ENCODE measurements at places on chromosomes 1 and 21.

- DNase-seq = no peak
Observed at GRCh38 chr1:7580923-7581753, 190.0 kb upstream of the VAMP3 start.

DNA sequence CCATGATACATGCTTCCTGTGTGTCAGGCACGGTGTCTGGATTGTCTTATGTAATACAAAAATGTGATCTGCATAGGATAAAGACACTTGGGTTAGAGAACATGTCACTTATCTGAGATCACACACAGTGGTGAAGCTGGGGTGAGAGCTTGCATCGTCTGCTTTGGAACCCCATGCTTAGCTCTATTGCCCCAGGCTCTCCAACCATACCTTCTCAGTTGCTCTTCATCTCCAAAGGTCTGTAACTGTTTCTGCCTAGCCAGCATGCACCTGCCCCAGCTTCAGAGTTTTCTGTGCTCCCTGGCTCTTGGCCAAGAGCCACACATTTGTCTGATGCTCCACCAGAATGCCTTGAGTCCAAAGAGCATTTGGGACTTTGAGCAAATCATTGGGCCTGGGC lies 93.9 kb upstream of the COG2 start:
- DNase-seq = no peak

DNA sequence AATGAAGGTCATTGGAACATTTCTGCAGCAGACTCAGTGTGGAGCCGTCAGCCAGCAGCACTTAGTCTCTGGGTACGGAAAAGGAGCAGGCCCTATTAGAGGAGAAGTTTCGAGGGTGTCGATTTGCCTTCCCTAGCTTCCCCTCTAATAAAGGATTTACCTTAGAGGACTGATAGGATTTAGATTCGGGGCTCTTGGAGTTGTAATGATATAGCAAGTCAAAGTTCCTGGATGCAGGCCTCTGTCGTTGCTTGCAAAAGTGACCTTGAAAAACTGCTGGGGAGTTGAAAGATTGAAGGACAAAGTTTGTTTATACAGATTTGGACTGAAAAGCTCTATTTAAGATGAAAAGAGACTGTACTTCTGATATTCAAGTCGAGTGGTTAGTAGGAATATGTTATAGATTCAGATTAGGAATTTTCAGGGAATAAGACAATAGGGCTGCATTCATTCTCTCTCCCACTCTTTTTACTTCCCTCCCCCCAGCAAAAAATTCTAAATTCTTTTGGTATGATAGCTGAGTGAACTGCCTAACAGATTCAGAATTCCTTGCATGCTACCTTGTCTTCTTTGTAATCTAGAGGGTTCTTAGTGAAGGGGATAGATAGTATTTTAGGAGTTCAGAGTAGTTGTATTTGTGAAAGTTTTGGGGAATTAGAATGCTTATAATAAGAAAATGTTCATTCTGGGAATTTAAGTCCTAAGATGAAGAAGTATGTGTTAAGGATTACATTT lies 19.2 kb downstream of the NFYC start:
- no peak for DNase-seq

DNA sequence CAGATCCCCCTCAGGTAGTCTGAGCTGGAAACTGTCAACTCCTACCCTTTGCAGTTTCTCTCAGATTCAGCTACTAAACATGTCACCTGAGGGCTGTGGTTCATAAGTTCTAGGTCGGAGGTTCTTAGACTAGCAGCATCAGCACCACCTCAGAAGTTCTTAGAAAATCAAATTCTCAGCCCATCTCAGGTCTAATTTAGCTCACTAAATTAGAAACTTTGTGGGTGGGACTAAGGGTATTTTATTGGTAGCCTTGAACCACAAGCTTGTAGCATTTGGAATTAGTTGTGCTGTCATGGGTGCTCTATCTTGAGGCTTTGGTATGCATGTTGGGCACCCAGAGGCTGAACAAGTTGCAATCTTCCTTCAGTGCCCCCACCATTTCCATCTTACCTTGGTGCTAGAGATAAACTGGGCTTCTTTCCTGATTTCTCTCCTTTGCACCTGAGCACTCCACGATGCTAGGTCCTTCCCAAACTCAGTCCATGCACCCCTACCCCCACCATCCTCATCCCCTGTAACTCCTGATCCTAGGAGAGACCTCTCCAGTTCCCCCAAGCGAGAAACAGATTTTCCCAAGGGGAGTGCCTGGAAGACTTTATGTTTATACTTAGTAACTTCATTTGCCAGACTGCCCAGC lies 54.2 kb downstream of the S1PR1 start:
- no peak for DNase-seq

GRCh38 chr21:45313015-45313414 lies 25.3 kb upstream of the POFUT2 start:
- no peak for DNase-seq

DNA sequence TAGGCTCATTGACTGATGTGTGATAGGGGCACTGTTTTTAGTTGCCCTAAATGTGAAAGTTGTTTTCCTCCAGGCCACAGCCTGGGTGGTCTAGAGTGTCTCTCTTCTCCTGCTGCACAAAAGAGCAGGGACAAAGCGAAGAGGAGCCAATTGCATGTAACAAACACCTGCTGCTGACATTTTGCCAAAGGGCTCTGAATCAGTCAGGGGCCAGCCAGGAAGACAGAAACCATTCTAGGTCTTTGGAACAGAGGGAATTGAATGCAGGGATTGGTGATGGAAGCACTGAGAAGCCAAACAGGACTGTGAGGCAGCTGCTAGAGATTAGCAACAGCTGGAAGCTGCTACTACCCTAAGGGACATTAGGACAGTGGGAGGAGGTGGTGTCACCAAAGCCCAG lies 185.3 kb upstream of the POU3F1 start:
- no peak for DNase-seq

GRCh38 chr1:93739472-93739871 lies 57.8 kb upstream of the BCAR3 start:
- DNase-seq = no peak

GRCh38 chr1:173562813-173563212 lies 40.1 kb downstream of the SLC9C2 start:
- DNase-seq = no peak

- peak; percentile 82 for DNase-seq
Observed at GRCh38 chr1:115179397-115180079, 90.2 kb upstream of the TSPAN2 start.

- DNase-seq = no peak
Observed at GRCh38 chr21:21079646-21080045, 81.4 kb downstream of the NCAM2 start.

GRCh38 chr1:183227422-183228346 lies 41.6 kb downstream of the LAMC2 start:
- no peak for DNase-seq

GRCh38 chr21:37281993-37282392 lies 14.9 kb upstream of the VPS26C start:
- DNase-seq = no peak

DNA sequence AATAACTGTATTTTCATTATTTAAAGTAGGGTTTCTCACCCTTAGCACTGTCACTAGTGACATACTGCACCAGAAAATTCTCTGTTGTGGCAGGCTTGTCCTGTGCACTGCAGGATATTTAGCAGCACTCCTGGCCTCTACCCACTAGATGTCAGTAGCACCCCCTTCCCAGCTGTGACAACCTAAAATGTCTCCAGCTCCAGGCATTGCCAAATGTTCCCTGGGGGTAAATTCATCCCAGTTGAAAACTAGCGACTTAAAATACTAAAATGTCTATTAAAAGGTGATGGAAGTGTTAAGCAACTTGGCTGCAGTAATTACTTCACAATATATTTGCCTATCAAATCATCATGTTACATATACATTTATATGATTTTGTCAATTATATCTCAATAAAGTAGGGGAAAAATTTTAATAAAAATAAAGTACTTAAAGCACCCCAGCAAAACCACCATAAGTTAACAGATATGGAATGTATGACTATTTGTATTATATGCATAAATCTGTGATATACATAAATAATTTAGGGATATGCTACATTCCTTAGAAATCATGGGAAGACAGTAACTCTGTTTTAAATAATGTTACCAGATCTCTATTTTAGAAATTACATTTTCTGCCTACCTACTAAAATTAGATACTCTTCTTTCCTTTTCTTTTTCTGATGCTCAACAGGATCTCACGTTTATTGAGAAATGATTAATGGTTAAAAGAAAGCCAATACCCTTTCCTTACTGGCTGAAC lies 74.6 kb downstream of the ARID4B start:
- peak; percentile 80 for DNase-seq

DNA sequence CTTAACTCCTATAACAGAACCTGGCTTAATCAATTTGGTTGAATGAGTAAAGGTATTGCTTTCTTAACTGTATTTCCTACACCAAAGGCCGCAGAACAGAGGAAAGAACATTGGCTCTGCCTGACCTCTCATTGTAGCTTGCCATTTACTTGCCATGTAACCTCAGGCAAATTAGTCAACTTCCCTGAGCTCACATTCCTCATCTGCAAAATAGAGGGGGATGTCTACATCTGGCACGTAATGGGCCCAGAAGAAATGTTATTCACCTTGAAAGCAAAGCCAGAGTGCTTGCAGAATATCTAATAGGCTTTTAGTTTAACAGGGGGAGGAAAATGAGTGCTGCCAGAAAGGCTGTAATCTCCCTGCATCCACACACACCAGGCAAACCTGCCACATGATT lies 44.3 kb downstream of the LAMC2 start:
- no peak for DNase-seq

DNA sequence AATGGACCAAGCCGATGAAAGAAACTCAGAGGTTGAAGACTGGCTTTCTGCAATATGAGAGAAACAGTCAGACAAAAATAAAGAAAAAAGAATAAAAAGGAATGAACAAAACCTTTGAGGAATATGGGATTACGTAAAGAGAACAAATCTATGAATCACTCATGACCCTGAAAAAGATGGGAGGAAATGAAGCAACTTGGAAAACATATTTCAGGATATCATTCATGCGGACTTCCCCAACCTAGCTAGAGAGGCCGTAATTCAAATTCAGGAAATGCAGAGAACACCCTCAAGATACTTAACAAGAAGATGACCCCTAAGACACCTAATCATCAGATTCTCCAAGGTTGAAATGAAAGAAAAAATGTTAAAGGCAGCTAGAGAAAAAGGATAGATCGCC lies 705.3 kb upstream of the CHRM3 start:
- DNase-seq = no peak

DNA sequence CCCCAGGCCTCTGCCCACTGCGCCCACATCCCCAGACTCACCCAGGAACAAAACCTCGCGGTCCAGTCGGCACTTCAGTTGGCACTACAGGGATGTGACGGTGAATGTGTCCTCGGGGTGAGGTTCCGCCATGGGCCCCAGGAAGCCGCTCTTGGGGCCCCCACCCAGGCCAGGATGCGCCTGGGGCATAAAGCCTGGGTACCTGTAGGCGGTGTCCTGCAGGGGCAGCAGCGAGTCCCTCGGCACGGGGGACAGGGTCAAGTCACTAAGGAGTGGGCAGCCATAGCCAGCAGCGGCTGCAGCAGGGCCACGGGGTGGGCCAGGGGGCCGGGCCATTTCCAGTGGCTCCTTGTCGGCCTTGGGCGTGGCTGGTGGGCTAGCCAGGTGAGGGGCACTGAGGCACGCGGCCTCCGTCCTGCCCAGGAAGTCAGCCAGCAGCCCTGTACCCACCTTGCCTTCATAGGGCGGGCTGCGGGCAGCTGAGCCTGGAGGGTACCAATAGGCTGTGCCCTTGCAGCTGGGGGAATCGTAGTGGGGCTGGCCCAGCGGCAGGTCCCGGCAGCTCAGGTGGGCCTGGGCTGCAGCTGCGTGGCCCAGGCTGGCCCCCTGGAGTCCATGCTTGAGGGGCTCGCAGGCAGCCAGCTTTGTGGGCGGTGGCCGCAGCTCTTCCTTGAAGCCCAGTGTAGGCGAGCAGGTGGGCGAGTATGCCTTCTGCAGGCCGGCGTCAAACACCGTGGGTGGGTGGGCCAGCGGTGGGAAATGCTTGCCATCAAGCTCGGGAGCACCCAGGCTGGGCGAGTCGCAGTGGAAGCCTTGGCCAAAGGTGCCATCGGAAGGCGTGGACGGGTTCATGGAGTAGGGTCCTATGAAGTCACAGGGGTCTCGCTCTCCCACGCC lies 56.5 kb downstream of the AHDC1 start:
- no peak for DNase-seq

DNA sequence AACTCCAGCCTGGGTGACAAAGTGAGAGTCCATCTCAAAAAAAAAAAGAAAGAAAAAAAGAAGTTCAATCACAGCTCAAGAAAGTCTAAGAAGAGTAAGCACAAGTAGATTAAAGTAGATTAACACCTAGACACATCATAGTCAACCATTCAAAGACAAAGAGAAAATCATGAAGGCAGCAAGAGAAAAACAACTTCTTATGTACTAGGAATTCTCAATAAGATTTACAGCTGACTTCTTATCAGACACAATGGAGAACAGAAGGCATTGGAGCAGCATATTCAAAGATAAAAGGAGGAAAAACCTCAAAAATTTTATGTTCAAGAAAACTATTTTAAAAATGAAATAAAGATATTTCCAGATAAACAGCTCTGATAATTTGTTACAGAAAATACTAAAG lies 147.3 kb downstream of the LBR start:
- no peak for DNase-seq

DNA sequence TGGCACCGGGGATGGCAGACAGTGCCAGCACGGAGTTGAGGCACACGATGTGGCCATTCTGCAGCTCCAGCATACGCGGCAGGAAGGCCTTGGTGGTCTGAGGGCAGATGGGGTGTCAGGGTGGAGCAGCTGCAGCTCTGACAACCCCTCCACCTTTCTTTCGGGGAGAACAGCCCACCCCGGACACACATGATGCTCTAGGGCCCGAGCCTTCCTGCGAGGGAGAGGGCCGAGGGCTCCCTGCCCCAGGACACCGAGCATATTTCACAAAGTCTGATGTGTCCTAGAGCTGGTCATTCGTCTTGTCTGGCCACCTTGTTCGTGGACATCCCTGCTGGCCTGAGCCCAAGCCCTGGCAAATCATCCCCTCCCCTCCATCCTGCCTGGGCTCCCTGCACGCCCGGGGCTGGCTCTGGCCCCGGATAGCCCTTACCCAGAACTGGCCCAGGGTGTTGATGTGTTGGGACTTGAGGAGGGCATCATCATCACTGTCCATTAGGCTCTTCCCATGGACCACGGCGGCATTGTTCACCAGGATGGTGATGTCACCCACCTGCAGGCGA lies 39.1 kb downstream of the DHRS3 start:
- no peak for DNase-seq

- DNase-seq = no peak
Observed at GRCh38 chr1:24470592-24470991, 32.0 kb upstream of the RCAN3 start.

- no peak for DNase-seq
Observed at GRCh38 chr1:151002051-151002450, 4.7 kb downstream of the MINDY1 start.

DNA sequence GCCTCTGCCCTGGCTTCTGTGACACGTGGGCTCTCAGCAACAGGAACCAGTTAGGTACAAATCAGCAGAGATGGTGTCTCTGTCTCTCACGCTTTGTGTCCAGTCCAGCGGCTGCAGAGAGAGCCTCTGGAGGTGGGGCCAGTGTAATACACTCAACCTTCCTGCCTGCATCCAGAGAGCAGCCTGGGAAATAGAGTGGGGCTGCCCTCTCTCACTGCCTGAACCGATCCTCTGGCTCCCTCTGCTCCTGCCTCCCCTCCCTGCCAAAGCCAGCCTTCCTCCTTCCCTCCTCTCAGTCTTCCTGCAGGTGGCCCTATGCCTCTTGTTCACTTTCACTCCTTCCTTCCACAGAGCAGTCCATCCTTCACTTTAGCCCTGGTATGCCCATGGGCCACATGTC lies at the start of gene ZNF648:
ZNF648 (minus strand) TSS at position 119 of the 400 bp plus-strand sequence. CDS start 3,702 bp downstream, outside the sequence.
- no peak for DNase-seq
